ENCODE measurements at places on chromosomes 2 and 18. TPM values are rescaled to one million over a fixed set of nuclear protein-coding genes. Genes with fewer than 3 reads are reported as not detected.

The SNORC gene
- polyA plus RNA-seq: 1.4 TPM

- no peak for DNase-seq
Measured at GRCh38 chr2:207394203-207394781, 135.5 kb upstream of the CREB1 start.

The ZSWIM2 gene
- polyA plus RNA-seq: not detected

The ANKRD29 gene
- polyA plus RNA-seq: 4.0 TPM

DNA sequence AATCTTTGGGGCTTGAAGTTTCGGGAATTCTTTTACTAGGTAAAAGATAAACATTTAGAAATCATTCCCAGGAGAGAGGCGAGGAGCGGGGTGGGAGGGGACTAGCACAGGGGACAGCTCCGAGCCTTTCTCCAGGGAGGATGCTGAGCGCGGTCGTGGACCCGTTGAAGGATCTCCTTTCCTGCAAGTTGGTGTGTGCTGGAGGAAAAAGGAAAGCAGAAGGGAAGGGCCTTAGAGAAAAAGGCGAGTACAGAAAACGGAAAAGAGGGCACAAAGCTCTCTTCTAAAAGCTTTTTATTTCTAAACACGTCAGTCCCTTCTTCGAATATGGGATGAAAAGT, 640 bp downstream of the SLC39A6 start:
- no peak for DNase-seq

The CACNB4 gene
- 3.9 TPM for polyA plus RNA-seq

- no peak for DNase-seq
Measured at GRCh38 chr2:180707884-180708205, 272.6 kb upstream of the UBE2E3 start.

GRCh38 chr2:147630585-147630984, 214.2 kb upstream of the ACVR2A start:
- no peak for DNase-seq

The SCN1A gene
- 0.08 TPM for polyA plus RNA-seq

The IL37 gene
- not detected for polyA plus RNA-seq

The IL36A gene
- not detected for polyA plus RNA-seq

The MALL gene
- 6.8 TPM for polyA plus RNA-seq

DNA sequence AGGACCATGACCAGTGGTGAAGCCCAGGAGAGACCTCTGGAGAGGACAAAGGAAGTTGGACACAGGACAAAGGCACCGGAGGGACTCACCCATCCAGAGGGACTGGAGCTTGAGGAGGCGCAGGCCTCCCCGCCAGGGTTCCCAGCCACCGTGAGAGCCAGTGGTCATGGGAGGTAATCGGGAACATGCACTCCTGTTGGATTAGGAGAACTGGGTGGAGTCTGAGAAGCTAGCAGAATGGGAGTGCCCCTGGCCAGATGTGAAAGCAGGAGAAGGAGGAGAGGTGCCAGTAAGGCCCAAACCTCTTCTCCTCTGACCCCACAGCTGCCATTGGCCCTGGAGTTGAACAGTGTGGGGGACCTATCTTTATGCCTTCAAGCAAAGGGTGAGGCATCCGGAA, 20.3 kb downstream of the POU3F3 start:
- DNase-seq: no peak

GRCh38 chr2:110843959-110844510, 111.7 kb downstream of the ACOXL start:
- DNase-seq: no peak

The ACMSD gene
- polyA plus RNA-seq: 0.44 TPM

The PIEZO2 gene
- 31.0 TPM for polyA plus RNA-seq

- no peak for DNase-seq
Measured at GRCh38 chr2:111024496-111024895, 96.2 kb upstream of the BCL2L11 start.

- no peak for DNase-seq
Measured at GRCh38 chr18:79367989-79368388, 27.7 kb upstream of the NFATC1 start.

- no peak for DNase-seq
Measured at GRCh38 chr2:167480232-167480985, 592.1 kb downstream of the XIRP2 start.

The SEMA4F gene
- polyA plus RNA-seq: 2.1 TPM

GRCh38 chr18:44601447-44601846, 79.2 kb upstream of the SETBP1 start:
- no peak for DNase-seq

DNA sequence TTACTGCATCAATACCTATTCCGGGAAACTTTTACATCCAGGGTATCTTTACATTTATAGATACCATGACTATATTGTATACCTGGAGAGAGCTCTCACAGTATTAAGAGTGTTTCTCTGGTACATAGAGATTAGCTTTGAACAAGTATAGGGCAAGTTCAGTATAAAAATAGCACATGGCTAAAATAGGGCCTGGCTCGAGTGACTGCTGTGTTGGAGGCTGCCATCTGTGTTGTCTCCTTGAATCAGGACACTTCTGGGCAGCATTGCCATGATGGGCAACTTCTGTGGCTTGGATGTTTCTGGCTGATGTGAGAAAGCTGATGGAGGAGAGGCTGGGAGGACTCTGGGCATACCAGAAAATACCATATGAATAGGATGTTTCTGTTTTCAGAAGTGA, 18.7 kb downstream of the ARHGAP28 start:
- DNase-seq: no peak

DNA sequence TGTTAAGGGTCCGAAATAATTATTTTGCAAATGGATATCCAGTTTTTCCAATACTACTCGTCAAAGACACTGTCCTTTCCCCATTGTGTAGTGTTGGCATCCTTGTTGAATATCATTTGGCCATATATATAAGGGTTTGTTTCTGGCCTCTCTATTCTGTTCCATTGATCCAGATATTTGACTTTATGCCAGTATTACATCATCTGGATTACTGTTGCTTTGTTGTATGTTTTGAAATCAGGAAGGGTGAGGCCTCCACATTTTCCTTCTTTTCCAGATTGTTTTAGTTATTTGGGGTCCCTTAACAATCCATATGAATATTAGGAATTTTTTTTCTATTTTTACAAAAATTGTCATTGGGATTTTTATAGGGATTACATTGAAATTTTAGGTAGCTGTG, 244.1 kb downstream of the GPD2 start:
- no peak for DNase-seq

DNA sequence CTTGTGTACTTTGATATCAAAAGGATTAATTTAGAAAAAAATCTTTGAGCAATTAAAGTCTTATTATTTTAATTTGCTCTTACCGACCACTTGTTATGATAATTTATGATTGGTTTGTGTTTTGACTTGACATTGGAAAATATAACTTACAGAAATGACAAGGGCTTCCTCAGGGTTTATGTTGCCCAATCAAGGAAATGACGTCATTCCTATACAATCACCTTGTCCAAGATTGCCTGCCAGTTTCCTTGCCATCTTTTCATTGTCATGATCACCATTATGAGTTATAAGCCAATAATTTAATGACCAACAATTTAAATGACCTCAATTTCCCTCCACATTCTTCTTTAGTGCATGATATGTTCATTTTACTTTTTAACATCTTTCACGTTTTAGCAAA, 351.8 kb upstream of the TMEFF2 start:
- no peak for DNase-seq

The ABCG5 gene
- 0.05 TPM for polyA plus RNA-seq

GRCh38 chr2:108354136-108354535, 23.6 kb upstream of the SULT1C4 start:
- DNase-seq: no peak

The ADRA2B gene
- 2.1 TPM for polyA plus RNA-seq

DNA sequence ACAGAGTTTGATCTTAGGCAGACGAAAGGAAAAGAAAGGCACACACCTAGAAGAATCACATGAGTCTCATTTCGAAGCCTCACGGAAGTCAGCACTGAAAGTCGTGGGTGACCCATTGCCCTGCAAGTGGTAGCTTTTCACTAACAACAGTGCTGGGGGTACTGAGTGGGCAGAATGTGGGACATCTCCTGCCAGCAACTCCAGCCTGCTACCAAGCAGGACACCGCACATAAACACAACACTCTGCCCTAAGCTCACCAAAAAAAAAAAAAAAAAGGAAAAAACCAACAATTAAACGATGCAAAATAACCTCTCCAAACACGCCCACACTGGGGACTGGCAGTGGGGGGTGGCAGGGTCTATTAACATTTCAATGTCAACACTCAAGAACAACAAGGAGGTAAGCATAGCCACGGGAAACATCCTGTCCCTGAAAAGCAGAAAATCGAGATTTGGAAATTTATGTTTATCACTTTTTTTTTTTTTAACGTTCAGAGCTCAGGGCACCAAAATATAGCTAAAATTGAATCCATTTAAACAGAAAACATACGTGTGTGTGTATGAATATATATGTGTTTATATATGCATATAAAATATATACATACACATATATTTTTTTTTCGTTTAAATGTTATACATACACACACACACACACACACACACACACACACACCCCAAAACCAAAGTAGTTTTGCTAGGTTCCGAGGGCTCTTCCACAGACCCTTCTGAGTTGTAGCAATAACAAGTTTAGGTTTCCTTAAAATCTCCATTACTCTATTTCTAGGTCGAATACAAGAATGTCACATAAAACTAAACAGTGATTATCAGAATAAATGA, 2.2 kb downstream of the INO80D start:
- DNase-seq: no peak

- DNase-seq: no peak
Measured at GRCh38 chr2:35185861-35186412, 1169.6 kb upstream of the CRIM1 start.

- DNase-seq: no peak
Measured at GRCh38 chr2:49162151-49162550, 7.8 kb upstream of the FSHR start.

The PTH2R gene
- 0.10 TPM for polyA plus RNA-seq

The MOB1A gene
- polyA plus RNA-seq: 41.5 TPM

- DNase-seq: no peak
Measured at GRCh38 chr18:49459404-49460171, 857 bp downstream of the DYM start.

The OR6B3 gene
- not detected for polyA plus RNA-seq

The FAM110C gene
- 1.8 TPM for polyA plus RNA-seq

GRCh38 chr2:156329031-156329926, 3.2 kb downstream of the NR4A2 start:
- DNase-seq: no peak

- DNase-seq: no peak
Measured at GRCh38 chr2:105627534-105627933, 117.2 kb upstream of the NCK2 start.
